ENCODE measurements at places on chromosomes 13 and 19. TPM values are rescaled to one million over a fixed set of nuclear protein-coding genes. Genes with fewer than 3 reads are reported as not detected.
A peak's percentile ranks its signal among the peaks of the same experiment; 100 is the strongest.

The CPB2 gene
- total RNA-seq = not detected

The ATP5F1D gene
- total RNA-seq = 124 TPM

The BCL3 gene
- 231 TPM for total RNA-seq

DNA sequence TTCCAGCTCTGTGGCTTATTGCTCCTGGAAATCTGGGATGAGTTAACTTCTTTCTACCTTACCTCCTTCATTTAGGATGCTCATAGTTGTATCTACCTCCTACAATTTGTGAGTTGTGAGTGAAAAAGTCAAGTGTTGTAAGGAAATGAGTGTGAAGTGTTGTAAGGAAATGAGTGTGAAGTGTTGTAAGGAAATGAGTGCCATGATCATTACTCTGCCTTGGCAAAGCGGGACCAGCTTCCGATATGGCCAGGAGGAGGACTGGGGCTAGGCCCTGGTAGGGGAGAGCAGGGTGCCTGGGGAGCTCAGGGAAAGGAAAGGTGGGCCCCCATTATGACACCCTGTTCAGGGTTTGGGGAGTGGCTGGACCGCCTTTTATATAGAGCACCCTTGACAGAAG, 435.2 kb downstream of the FGF9 start:
- DNase-seq = no peak

DNA sequence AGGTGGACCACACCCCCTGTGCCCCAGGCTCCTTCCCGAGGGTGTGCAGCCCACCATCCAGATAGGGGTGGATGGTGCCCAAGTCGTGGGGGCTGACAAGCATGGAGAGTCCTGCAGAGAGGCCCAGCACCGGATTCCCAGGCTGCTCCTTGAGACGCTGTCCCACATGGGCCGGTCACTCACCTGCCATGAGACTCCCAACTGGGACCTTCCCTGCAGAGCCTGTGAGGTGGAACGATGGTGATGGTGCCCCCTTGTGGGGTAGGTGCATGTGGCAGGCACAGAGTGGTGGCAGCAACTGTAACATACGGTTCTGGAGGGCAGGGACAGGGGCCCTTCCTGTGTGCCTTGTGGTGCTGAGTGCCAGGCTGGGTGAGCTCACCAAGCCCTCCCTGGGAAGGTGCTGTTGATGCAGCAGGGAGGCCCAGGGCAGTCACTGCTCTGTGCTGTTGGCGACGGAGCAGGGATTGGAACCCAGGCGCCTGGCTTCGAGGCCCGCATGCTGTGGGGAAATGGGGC, 33.1 kb downstream of the PPP1R37 start:
- DNase-seq = peak; percentile 73

DNA sequence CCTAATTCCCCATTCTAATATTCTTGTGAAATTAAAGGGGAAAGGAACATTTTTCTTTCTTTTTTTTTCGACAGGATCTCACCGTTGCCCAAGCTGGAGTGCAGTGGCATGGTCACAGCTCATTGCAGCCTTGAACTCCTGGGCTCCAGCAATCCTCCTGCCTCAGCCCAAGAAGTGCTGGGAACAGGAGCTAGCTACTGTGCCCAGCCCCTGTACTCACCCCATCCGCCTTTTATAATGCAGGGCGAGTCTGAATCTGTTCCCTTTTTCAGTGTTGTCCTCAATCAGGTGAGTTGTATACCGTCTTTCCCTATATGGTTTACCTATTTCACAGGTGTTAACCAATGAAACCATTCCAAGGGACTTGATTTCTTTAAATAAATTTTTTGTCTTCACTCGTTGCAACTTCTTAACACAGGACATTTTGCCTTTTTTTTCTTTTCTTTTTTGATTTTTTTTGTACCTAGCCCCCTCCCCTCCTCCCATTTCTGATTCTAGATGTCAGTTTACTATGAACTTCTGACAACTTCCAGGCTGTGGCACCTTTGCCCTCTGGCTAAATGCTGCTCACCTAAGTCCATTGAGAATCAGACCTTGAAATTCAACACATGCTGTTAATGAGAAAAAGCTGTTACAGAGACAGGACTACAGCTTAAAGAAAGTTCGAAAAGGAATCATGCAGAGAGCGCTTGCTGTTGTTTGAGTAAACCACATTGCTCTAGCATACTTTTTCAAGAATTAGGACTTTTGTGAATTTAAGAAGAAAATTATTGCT, 562.1 kb upstream of the KLF12 start:
- DNase-seq = no peak

DNA sequence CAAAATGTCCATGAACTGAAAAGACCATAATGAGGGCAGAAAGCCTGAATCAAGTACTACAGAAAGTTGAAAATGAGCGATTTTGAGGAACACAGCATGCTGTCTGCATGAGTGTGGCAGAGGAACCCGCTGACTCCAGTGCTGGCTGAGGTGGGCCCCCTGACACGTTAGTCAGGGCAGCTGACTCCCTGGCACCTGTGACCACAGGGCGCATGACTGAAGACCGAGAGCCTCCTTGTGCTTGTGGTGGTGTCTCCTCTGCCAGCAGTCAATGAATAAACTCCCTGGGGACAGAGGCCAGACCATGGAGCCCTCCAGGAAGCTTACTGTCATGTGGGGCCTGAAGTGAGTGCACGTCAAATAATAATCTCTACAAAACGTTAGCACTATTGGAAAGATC, 38.4 kb upstream of the VSTM2B start:
- no peak for DNase-seq

DNA sequence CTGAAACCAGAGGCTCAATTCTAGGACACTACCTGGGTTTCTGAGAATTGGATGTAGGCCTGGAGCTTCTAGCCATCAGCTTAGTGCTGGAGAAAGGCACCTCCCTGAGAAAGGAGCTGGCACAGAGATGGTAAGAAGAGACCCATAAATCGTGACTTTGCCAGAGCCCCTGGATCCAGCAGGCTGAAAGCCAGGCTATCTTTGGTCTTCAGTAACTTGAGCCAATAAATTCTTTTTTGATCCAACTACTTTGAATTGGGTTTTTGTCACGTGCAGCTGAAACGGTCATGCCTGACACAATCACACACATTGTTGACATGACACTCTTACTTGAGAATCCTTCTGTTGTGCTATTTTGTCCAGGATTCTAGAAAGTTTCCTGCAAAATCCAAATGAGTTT, 103.4 kb downstream of the LHFPL6 start:
- DNase-seq = no peak

DNA sequence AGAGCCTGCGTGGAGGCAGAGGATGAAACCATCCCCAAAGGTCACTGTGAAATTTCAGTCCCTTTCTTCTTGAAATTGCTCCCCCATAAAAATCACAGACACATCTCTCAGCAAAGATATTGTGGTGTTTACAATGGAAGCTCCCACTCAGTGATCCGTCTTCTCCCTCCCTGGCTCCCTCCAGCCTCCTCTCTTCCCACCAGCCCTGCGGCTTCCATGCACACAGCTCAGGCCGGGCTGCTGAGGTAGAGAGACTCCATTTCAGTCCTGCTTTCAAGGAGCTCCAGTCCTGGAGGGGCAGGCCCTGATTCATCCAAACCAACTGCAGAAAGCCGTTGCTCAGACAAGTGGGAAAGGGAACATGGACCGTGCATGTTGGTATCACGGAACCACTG, 24.0 kb upstream of the MIER2 start:
- DNase-seq = no peak

DNA sequence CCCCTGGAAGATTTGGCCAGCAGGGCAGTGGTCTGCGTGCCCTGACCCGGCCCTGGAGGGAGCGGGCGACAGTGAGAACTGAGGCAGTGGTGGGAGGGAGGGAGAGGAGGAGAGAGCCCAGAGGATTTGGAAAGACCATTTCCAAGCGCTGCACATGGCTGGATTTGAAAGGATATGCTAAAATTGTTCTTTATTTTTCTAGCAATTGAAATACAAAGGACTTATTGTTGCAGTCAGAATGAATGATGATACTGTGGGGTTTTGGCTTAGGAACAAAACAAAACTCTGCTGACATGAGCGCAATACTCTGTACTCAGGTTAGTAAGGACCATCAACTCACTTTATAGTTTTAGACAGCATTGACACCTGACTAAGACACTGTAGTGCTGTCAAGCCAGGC, 69.5 kb downstream of the TNFRSF19 start:
- no peak for DNase-seq

DNA sequence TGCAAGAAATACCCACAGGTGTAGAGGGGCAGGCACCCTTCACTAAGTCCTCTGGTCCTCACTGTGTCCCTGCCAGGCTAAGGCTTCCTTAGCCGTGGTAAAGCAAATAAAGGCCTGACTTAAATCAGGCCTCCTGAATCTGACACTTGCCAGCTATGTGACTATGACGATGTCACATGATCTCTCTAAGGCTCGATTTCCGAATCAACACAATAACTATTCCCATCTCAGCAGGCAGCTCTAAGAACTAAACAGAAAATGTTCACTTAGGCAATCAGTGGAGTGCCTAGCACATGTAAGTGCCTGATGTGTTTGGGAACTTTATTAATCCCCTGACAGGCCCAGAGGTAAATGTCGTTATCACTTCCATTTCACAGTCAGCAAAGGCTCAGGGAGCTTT, 2.0 kb downstream of the ZNF550 start:
- DNase-seq = no peak

DNA sequence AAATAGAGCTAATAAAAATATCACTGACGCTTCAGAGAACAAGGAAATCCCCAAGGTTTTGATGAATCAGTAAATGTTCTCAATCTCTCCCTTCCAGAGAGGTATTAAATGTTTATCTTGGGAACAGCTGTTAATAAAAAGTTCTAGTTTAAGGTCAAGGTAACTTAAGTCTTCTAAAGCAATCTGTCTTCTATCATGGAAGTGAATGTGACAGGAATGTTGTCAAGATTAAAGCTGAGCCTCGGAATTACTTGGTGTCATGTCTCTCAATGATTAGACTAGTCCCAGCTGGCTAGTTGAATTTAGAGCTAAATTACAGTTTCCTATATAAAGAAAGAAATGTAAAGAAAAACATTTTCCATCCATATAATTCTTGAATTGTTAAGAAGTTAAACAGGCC, 23.4 kb downstream of the ESD start:
- DNase-seq = no peak

DNA sequence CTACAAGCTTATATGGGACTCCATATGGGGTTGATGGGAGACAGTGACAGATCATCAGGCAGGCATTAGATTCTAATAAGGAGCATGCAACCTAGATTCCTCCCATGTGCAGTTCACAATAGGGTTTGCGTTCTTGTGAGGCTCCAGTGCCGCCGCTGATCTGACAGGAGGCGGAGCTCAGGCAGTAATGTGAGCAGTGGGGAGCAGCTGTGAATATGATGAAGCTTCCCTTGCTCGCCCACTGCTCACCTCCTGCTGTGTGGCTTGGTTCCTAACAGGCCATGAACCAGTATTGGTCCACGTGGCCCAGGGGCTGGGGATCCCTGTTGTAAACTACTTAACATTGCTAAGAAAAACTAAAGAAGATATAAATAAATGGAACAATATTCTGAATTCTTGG, 378.4 kb downstream of the KCNRG start:
- DNase-seq = no peak
